ENCODE measurements at places on chromosomes 2 and 18.

DNA sequence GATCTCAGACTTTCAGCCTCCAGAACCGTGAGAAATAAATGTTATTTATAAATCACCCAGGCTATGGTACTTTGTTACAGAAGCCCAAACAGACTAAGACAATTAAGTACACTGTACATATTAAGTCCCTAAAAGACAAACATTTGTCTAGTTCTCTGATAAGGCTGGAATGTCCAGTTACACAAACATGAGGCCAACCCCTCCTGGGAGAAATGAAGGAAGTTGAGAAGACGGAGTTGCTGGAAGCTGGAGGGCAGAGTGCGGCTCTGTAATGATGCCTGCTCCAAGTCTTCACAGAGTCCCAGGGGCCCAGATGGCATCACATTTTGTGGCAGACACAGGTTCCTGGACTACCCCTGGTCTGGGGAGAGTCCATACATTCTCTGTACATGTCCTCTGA lies 79.2 kb upstream of the ST8SIA3 start:
- DNase-seq = no peak

DNA sequence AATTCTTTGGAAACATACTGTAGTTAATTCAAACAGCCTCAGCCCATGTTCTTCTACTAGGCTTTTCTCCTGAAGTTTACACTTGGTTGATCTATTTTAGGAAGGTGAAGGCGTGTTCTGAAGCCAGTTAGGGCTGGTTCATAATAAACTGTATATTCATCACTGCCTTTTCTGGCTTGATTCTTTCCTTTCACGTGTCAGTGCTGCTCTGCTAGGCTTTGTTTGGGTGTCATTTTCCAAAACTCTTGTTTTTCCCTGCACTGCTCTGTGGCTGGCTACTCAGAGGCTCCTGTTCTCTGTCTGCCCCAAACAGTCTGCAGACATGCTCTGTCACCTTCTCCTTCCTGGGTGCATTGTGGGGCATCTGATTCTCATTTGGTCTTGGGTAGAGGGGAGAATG lies 136.1 kb downstream of the PARD3B start:
- DNase-seq = no peak

DNA sequence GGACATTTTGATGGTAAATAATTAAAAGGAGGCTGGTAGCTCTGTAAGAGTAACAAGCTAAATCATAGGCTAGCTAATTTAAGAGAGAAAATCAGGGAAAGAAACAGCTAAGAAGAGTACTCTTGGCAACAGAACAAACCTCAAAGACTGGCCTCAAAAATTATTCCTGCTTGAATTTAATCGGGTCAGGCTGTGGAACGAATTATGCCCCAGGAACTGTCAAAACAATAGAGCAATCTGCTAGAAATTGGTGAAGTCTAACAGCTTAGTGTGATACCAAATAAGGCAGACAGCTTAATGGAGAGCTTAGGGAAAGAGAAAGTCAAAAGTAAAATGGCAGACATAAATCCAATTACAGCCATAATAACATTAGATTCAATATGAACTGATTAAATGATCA lies 215.7 kb downstream of the MREG start:
- no peak for DNase-seq

DNA sequence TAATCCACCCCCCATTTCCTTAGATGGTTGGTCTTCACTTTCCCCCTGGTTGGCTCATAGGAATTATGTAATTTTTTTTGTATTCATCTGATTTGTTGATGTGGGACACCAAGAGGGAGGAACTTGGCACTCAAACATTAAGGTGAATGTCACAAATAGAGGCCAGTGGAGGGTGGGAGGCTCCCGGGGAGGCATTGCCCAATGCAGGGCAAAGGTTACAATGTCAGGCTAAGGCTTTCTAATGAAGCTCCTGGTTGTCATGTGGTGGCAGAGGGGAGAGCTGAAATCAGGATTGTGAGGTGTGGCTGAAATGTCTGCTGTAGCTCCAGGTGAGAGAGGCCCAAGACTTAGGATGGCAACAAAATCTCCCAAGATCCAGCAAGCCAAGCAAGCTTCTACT lies 42.7 kb downstream of the MPHOSPH10 start:
- no peak for DNase-seq

DNA sequence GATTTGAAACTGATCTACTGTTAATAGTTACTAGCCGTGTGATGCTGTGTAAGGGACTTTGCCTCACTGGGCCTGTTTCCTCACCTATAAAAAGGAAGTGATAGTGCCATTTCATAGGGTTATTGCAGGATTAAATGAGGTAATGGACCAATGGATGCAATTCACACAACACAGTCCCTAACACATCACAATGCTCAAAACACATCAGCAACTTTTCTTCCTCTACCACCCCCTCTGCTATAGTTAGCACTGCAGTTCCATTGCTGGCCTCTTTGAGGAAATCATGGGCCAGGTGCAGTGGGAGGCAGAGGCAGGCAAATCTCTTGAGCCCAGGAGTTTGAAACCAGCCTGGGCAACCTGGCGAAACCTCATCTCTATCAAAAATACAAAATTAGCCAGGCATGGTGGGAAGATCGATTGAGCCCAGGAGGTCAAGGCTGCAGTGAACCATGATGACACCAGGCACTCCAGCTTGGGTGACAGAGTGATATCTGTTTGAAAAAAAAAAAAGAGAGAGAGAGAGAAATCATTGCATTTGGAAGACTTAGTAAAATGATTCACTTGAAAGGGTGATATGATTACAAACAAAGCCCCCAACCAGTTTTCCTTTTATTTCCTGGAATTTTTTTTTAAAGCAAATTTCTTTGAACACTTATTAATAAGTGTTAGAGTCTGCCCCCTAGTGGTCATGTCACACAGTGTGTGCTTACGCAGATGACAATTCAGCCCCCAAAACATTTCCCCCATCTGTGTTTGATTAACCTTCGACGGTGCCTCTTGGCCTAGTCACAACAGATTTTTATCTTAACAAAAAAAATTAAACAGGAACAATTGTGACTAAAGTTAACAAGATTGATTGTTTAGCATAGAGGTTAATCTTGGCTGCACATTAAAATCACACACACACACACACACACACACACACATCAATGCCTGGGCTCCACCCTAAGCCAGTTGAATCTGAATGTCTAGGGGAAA lies 88.6 kb upstream of the BCL11A start:
- DNase-seq = peak; percentile 52

- no peak for DNase-seq
Observed at GRCh38 chr18:66508937-66509336, 95.0 kb downstream of the CDH19 start.

DNA sequence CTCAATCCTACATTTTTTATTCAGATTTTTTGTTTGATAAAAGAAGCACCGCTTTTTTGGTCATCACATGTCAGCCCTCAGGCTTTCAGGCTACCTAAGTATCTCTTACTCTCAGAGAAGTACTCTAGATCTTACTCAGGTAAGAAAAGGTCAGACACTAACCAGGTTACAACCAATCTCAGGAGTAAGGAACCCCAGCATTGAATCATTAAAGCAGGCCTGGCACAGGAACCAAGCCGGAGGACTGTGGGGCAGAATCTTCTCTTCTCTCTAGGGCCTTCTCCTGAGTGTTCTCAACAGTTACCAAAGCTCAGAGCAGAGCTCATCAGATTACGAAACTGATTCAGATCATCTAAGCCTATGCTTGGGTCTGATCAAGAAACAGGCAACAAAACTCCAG lies 28.2 kb downstream of the RBMS1 start:
- DNase-seq = no peak

DNA sequence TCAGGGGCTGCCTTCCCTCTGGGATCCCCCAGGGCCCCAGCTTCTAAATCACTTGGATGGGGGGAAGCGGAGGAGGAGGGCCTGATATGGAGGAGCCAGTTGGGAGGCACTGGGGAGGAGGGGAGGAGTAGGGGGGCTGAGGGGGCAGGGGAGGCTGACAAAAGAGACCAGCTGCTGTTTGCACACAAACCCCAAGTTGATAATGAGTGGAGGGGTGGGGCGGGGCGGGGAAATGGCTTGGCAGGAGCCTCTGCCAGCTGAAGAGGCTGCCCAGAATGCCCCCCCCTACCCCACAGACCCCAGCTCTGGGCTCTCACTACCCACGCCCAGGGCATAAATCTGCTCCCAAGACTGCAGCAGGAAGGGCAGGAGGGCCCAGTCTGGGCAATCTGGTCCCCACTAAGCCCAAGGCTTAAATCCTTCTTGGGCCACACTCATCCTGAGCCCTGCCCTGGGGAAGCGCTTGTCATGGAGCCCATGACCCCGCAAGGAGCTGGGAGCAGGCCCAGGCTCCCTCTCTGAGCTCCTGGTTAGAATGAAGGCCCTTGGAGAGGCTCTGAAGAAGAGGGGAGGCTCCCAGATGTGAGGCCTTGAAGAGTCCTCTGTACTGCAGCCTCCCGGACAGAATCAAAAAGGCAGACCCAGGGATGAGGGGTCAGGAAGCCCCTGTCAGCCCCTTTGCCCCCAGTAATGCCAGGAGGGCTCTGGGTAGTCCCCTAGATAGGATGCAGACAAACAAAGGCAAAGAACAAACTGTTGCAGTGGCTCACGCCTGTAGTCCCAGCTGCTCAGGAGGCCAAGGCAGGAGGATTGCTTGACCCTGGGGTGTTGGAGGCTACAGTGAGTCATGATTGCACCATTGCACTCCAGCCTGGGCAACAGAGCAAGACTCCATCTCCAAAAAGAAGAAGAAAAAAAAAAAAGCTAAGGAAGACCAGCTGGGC lies 24.8 kb upstream of the PTMA start:
- no peak for DNase-seq

DNA sequence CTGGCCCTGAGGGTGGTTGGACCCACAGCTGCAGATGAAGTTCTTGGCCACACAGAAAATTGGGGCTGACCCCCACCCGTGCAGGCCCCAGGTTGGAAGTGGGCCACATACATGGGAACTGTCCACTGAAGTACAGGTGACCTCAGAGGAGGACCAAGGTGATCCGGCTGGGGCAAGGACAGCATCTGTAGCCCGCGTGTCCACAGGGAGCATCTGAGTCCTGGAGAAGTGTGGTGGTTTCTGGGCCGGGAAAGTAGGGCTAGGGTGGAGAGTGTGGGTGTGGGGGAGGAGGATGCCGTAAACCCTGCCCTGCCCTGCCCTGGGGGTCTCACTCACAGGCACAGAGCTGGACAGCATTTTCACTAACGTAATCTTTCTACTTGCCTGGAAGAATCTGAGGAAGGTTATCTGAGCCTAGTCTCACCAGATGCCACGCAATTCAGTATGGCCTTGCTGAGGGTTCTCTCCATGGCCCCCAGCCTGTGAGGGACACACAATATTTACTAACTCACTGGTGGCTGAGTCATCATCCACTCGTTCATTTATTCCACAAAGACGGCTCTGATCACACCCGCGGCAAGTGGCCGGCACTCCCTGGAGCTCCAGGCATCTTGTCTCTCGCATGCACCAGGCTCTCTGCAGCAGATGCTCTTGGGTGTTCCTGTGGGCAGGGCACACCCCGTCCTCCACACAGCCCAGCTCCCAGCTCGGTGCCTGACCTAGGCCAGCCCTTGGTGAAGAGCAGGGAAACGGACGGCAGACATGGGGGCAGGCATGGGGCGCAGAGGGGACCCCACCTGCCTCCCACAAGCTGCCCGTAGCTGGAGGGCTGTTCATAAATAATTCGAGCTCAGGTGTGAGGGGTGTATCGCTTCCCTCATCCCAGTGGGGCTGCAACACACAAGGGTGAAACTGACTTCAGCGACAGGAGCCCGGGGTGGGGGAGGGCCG lies 51.2 kb downstream of the INHBB start:
- DNase-seq = no peak

GRCh38 chr2:105545730-105546627 lies 147.1 kb upstream of the FHL2 start:
- peak; percentile 84 for DNase-seq

GRCh38 chr2:111221701-111222100 lies 101.0 kb downstream of the BCL2L11 start:
- DNase-seq = no peak

DNA sequence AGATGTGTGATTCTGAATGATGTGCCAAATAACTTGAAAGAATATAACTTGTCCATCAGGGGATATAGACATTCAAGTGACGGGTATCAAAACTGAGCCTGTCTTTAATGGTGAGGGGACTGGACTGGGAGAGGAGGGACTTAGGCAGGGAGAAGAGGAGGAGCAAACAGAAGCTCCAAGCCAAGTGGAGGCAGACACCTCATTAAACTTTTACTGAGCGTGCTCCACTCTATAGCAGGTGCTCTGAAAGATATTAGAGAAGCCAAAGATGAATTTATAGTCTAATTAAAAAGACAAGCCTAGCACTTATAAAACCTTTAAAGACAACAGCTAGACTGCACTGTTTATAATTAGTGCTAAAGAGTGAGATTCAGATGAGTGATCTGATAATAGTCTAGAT lies 47.7 kb upstream of the SMAD2 start:
- DNase-seq = no peak

GRCh38 chr2:189337656-189338055 lies 103.6 kb upstream of the WDR75 start:
- no peak for DNase-seq

DNA sequence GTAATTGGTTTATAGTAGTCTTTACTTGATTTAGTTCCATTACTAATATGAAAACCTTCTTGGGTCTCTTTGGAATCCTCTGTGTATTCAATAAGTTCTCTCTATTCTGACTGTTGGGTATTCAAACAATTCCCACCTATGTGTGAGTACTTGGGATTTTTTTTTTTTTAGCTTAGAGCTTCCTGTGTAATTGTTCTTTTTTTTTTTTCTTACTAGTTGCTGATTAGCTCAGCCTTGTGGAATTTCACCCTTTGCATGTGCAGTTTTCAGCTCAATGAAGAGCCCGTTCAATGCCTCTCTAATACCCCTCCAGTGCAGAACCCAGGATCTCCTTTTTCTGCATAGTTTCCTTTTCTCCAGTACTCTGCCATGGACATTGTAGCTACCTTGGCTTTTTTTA lies 339.1 kb upstream of the GALNT5 start:
- peak; percentile 20 for DNase-seq

GRCh38 chr18:32093102-32093511 lies 1.4 kb downstream of the RNF138 start:
- peak; percentile 79 for DNase-seq

DNA sequence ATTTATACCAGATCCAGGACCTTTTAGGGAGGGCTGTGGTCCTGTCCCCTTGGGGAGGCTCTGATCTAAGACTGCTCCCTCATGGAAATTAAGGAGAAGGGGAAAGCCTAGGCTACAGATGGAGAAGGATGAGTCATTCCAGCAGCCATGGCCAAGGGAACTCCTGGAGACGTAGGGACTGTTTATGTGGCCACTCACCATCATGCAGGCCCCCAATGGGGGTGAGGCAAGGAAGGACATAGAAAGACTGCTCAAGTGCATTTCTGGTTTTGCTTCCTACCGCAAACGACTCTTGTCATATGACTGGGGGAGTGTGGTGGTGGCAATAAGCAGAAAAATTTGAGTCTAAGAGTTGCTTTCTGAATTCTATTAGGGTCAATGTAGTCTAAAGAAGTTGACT lies 54.0 kb upstream of the CYP1B1 start:
- no peak for DNase-seq

- DNase-seq = no peak
Observed at GRCh38 chr2:68946117-68946516, 6.6 kb downstream of the GKN2 start.

Measured in iPS-NIHi11 (cell line).